ENCODE measurements at places on chromosomes 2 and 18.
A peak's percentile ranks its signal among the peaks of the same experiment; 100 is the strongest.

DNA sequence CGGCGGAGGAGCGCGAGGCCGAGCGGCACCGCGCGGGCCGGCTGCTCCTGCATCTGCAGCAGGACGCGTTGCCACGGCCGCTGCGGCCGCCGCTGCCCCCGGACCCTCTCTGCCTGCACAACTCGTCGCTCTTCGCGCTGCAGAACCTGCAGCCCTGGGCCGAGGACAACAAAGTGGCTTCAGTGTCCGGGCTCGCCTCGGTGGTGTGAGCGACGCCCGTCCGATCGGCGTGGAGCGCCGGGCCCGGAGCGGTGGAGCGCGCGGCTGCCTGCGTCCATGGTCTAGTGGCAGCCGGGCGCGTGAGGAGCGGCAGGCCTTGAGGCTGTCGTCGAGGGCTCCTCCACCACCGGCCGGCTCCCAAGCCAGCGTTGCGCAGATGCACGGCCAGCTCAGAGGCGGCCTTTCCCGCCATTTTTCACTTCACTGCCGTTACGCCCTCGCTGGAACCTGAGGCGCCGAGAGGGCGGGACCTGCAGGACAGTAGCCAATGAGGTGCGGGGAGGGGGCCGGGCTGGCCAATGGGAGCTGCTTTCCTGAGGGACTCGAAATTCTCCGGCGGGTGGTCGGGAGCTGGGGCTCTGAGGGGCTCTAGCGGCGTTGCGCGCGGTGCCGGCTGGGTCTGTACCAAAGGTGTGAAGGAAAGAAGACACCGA lies 1.9 kb downstream of the TLX2 start:
- peak; percentile 80 for DNase-seq

DNA sequence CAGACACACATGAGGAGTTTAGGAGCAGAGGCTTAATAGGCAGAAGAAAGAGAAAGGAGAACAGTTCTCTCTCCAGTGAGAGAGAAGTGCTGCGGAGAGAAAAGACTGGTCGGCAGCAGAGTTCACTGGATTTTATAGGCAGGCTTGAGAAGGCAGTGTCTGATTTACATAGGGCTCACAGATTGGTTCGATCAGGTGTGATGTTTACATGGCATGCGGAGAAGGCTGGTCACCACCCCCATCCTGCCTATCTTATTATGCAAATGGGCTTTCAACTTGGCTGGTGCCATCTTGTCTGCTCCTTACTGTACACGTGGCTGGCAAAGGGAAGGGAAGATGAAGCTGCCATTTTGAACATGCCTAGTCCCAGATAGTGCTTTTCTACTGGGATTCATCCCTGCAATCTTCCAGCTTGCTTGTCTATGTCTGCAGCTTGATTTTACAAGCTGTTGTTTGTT lies 113.4 kb downstream of the AP1S3 start:
- no peak for DNase-seq

DNA sequence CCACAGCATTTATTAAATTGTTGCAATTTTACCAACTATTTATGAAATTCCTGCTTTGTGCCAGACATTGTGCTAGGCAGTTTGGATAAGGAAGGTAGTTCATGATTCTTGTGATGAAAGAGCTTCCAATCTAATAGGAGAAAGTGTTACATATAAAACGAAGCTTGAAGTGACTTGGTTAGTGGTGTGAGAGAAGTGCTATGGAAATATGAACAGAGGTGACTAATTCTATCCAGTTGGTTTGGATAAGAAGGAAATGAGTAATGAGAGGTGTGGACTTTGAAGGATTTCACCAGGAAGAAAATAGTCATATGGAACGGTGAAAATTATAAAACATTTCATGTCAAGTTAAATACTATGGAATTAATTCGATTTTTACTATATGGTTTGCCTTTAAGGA lies 48.6 kb downstream of the EML6 start:
- DNase-seq: no peak

GRCh38 chr2:182101263-182101662 lies 115.6 kb downstream of the PPP1R1C start:
- no peak for DNase-seq

GRCh38 chr2:38245114-38245641 lies 131.9 kb downstream of the ATL2 start:
- DNase-seq: no peak

All from stimulated activated CD4-positive, alpha-beta T cell treated with anti-CD3 and anti-CD28 coated beads, TNF-alpha, amount 100 ng/mL, for 1 hour (primary cell).